ENCODE measurements at places on chromosomes 16 and 17.

GRCh38 chr16:88867581-88868246, 1.3 kb upstream of the PABPN1L start:
- DNase-seq, result no peak

DNA sequence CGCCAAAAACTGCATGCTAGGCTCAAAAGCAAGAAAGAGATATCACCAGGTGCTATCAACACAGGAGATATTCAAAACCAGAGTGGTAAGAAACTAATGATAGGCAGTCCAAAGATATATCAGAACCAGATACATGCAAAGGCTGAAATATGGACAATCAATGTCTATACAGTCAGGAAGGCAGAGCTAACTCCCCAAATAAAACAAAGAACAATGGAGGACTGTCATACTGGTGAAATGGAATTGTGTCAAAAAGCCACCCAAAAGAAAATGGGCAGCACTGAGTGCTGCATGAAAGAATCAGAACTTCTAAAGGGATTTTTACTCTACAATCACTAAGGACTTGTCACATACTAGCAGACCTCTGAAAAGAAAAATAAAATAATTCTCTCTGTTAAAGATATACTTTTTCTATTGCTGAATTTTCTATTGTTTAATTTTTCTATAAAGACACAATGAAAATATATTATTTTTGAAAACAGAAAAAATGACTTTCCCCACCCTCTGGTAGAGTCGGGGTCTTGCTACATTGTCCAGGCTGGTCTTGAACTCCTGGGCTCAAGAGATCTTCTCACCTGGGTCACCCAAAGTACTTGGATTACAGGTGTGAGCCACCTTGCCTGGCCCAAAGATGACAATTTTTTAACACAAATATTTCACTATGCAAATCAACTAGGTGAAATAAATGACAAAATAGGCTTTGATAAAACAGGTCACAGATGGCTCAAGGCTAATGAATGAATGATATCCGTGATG, 98.2 kb downstream of the USP32 start:
- no peak for DNase-seq

DNA sequence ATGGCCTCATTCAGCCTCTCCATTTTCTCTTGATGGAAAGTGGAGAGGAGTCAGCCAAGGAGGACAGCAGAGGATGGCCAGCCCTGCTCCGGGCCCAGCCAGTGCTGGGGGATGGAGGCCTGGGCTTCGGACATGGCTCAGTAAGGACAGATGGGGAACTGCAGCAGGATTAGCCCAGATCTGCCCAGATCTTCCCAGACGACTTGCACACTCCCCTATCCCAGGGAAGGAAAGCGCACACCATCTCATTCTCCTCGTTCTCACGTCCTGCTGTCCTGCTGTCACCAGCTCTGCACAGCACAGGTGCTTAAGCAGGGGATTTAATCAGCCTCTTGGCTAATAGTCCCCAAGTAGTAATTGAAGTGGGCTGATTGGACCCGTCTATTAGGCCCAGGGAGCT, 100.2 kb upstream of the SDK2 start:
- no peak for DNase-seq

GRCh38 chr17:63631062-63631461, 8.8 kb downstream of the MAP3K3 start:
- DNase-seq, result no peak

DNA sequence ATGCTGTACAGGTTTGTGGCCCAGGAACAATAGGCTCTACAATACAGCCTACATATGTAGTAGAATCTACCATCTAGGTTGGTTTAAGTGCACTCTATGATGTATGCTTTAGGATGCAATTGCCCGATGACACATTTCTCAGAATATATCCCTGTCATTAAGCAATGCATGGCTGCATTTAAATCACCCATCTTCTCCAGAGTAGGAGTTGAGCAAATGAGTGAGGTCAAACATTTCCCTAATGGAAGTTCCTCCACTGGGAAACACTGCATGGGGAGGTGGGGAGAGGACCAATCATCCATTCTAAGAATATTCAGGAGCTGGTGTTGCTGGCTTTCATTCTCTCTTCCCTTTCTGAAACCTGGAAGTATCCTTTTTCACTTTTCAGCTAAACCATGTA, 2.0 kb upstream of the PCTP start:
- no peak for DNase-seq

DNA sequence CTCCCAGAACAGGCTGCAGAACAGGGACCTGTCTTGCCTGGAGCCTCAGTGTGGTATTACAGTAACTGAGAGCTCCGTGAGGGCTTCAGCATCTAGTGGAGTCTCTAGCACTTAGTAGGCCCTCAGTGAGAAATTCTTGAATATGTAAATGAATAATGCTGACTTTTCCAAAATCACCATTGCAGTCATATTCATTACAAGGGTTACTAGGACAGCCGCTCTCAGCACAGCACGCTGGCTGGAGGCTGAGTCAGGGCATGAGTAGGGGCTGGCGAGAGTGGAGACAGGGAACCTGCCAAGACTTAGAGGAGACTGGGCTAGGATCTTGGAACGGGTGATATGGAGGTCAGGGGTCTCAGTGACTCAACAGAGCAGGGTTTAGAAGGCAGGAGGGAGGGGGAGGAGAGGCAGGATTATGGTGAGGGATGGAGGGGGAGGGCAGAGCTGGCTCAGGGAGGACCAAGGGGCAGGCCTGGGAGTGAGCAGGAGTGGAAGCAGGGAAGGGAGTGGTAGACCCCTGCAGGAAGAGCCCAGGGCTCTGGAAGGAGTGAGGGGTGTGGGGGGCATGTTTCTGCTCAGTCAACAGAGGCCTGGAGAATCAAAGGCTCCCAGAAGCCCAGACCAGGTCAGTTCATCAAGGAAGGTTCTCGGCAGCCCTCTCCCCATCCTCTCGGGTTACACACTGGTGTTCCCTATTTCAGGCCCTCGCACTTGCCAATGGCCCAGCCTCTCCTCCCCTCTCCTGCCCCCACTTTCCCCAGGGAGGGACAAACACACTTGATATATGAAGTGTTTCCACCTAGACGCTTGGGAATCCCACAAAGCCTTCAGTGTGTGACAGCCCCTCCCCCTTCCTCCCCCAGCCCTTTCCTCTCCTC, 42.3 kb downstream of the FZD2 start:
- DNase-seq, result peak; percentile 5

DNA sequence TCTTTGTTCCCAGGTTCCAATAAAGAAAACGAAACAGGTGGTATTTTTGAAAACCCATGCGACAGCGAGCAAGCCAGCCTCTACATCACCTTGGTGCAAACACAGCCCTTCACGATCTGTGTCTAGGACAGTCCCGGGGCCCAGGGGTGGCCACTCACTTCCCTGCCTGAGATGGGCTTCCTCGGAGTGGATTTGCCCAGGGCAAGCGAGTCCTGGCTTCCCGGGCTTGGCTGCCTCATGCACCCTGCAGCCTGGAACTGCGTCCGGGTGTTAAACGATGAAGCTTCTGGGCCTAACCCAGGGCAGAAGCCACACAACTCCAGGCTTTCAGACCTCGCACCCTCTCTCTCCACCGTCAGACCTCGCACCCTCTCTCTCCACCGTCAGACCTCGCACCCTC, 66.0 kb downstream of the RPH3AL start:
- no peak for DNase-seq

DNA sequence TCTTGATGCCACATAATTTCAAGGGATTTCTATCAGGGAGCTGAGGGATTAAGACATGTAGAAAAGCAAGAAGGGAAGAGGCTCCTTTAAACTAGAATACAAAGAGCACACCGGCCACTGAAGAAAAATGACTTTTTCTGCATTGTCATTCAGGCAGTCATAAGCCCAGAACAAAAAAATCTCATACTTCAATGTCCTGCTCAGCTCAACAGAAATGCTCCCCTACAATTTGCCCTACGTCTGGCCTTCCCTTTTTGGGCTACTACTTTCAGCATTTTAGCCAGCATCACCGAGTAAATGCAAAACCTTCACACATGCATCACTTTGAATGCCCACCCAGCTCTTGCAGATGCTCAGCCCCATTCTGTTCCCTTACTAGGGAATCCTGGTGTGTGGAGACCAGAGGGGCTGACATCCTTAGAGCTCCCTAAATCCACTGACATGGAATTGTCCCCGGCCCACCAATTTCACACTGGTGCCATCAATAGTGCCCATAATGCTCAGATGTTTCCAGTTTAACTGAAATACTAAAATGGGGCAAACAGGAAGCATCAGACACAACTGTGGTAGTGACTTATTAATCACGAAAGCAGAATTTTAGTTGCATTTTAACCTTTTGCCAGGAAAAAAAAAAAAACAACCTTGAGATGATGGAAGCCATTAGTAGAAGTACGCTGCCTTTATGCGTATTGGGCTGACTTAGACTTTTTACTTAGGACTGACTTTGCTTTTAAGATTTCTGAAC, 2.7 kb downstream of the MAP3K14 start:
- no peak for DNase-seq

DNA sequence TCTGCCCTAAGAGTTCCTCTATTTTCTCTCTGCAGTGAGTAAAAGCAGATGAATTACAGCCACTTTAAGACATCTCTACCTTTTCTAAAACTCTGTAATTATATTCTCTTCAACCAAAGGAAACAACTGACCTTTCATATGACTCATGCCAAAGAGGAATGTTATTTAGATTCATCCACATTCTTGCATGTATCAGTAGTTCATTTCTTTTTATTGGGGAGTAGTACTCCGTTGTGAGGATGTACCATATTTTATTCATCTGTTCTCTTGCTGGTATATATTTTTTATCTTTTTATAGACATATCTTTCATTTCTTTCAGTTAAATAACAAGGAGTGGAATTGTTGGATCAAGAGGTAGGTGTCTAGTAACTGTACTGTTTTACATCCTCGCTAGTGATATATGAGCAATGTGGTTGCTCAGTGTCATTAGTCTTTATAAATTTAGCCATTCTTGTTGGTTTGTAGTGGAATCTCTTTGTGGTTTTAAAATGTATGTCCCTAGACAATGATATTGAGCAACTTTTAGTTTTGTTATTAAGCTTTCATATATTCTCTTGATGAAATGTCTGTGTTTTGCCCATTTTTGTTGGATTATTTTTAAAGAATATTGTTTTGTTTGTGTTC, 7.8 kb upstream of the MYH8 start:
- DNase-seq, result no peak

- DNase-seq, result no peak
Measured at GRCh38 chr16:68884401-68884800, 41.1 kb downstream of the TANGO6 start.

GRCh38 chr16:68985268-68985667, 120.2 kb upstream of the HAS3 start:
- no peak for DNase-seq

GRCh38 chr17:8051831-8052230, 13.0 kb downstream of the ALOX15B start:
- no peak for DNase-seq

GRCh38 chr17:881778-882177, 97.8 kb downstream of the NXN start:
- DNase-seq, result no peak

GRCh38 chr17:31308372-31309334, 5.2 kb downstream of the EVI2B start:
- no peak for DNase-seq

DNA sequence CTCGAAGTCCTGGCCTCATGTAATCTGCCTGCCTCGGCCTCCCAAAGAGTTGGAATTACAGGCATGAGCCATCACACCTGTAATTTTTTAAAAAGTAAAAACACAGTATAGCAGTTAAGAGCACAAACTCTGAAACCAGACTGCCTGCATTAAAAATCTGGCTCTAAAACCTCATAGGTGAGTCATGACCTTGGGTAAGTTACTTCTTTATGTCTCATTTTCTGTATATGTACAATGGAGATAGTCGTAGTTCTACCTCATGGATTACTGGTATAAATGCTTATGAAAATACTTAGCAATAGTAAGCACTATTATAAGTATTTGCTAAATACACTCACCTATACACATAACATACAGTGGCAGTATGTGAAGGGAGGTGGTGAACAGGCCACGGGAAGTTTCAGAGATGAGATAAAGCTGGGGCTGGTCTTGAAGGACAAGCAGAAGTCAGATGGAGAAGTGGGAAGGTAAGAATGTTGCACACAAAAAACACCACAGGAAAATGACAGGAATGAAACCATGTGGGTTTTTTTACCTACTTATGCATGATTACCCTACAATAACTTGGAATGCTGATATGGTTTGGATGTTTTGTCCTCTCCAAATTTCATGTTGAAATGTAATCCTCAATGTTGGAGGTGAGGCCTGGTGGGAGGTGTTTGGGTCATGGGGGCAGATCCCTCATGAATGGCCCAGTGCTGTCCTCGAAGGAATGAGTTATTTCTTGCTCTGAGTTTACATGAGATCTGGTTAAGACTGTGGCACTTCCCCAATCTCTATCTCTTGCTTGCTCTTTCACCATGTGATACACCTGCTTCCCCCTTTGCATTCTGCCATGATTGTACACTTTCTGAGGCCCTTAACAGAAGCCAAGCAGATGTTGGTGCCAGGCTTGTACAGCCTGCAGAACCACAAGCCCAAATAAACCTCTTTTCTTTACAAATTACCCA, 33.9 kb downstream of the ZNF652 start:
- no peak for DNase-seq

- DNase-seq, result no peak
Measured at GRCh38 chr17:35371934-35372333, 1.5 kb downstream of the SLFN11 start.

DNA sequence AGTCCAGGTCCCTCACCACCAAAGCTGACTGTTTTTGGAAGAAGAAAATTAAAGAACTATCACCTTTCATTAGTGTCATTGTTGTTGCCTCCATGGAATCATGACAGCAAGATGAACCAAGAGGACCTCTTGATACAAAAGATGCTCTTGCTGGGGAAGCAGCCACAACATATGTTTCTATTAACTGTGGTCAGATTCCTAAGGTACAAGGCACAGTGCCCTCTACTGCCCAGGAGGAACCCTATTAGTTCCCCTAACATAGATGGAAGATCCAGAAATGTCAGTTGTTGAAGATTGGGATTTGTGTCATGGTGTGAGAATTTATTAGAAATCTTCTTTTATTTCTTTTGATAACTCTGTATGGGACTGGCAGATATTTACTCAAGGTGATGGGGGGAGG, 188.2 kb upstream of the ANKFN1 start:
- DNase-seq, result no peak

DNA sequence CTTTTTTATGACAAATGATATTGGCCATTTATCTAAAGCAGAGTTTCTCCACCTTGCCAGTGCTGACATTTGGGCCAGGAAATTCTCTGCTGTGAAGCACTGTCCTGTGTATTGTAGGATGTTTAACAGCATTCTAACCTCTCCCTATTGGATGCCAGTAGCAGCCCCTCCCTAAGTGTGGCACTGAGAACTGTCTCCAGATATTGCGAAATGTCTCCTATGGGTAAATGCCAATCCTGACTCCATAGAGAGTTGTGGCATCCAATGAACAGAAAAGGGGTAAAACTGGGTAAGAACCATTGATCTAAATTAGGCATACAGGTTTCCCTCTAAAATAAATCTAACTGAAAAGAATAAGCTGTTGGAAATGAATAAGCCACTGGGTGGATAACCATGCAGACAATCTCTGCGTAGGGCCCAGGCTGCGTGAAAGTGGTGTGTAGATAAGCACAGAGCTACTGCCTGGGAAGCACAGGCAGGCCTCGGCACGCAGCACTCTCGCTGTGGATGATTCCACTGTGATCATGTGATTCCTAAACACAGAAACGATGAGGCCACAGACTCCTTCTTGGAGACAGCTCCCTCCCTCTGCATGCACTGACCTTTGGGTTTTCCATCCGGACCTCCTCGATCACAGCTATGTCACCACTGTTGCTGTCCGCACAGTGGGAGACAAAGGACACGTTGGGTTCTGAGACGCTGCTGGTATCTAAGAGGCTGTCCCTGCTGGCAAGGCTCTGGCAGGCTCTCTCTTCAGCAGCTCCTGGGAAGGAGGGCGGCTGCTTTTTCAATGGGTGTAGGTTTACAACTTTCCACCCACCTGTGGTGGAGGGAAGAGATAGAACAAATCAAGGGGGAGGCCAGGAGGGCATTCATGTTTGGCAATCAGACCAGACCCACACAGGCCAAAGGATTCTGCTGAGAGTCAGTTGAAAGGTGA, 44.1 kb downstream of the GTF3C1 start:
- DNase-seq, result no peak
